Neural progenitor cell (in vitro differentiated cells): ENCODE measurements at places on chromosomes 7 and 10.

DNA sequence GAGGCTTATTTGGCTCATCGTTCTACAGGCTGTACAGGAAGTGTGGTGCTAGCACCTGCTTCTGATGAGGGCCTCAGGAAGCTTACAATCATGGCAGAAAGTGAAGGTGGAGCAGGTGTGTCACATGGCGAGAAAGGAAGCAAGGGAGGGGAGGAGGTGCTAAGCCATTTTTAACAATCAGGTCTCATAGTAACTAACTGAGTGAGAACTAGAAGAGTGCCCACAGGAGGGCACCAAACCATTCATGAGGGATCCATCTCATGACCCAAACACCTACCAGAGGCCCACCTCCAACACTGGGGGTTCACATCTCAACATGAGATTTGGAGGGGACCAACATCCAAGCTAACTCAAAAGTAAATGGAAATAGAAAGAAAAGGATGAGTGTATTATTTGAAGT lies 78.1 kb downstream of the CXCL12 start:
- H3K27me3 ChIP-seq, result peaks cover 24% of the 10 kb centered on the region
- DNase-seq, result peak; percentile 17

- peak overlapping the region; percentile 27 for H3K4me3 ChIP-seq
- peaks cover 100% of the 10 kb centered on the region for H3K27me3 ChIP-seq
Observed at GRCh38 chr10:117532451-117533107, 10.0 kb upstream of the EMX2 start.

GRCh38 chr7:129858490-129858889 lies 94.3 kb downstream of the UBE2H start:
- H3K27ac ChIP-seq, result no peak overlapping the region
- no peaks in the 10 kb centered on the region for H3K27me3 ChIP-seq
- DNase-seq, result no peak
- no peaks in the 10 kb centered on the region for H3K36me3 ChIP-seq
- H3K4me3 ChIP-seq, result no peak overlapping the region

GRCh38 chr10:12507165-12507850 lies 158.0 kb downstream of the CAMK1D start:
- no peak overlapping the region for H3K27ac ChIP-seq
- no peak overlapping the region for H3K4me3 ChIP-seq
- H3K27me3 ChIP-seq, result no peaks in the 10 kb centered on the region
- peaks cover 7% of the 10 kb centered on the region for H3K4me1 ChIP-seq
- no peak for DNase-seq

DNA sequence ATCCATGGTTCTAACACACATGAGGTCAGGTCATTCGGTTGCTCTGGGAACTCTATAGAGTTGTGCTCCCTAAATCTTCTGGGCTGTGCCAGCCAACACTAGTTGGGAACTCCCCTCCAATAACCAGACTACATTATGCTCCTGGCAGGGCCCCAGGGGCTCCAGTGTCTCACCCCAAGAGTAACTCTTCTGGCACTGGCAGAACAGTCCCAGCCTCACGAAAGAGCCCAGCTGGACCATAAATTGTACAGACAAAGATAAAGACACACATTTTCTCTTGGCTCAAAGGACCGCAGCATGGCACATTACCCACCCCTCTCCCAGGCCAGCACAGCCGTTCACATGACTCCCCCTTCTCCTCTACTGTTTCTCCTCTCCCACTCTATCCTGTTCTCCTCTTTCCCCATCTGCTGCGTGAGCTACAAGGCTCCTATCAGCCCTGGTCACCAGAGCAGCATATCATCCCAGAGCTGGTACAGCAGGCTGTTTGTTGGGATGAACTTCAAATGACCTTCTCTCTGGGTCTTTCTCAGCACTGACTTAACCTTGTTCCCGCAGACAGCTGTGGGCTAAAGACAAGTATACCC lies 230.6 kb downstream of the PLXNA4 start:
- no peak overlapping the region for H3K27ac ChIP-seq
- peaks cover 15% of the 10 kb centered on the region for H3K4me1 ChIP-seq
- no peaks in the 10 kb centered on the region for H3K36me3 ChIP-seq
